ENCODE measurements at places on chromosomes 3 and 15.

- no peak for DNase-seq
Observed at GRCh38 chr3:172077197-172077757, 37.9 kb downstream of the FNDC3B start.

DNA sequence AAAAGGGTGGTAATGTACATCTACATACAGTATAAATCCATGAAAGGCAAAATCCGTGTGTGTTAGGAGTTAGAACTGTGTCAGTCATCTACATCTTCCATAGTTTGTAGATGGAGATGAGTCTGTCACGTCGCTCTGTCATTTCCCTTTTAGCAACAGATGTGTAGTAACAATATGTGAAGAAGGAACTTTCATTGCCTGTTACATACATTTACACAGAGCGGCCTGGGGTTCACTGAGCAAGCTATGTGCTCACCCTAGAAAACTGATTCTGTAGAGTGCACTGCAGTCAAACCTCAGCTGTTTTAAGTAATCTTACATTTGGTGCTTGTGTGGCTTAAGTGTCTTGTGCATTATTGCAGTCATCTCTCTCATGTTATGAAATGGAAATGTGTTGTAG lies 41.6 kb upstream of the AP3B2 start:
- no peak for DNase-seq

GRCh38 chr15:91380114-91380513 lies 280.1 kb downstream of the SV2B start:
- no peak for DNase-seq

GRCh38 chr15:71330638-71331162 lies 215.4 kb downstream of the THSD4 start:
- no peak for DNase-seq

DNA sequence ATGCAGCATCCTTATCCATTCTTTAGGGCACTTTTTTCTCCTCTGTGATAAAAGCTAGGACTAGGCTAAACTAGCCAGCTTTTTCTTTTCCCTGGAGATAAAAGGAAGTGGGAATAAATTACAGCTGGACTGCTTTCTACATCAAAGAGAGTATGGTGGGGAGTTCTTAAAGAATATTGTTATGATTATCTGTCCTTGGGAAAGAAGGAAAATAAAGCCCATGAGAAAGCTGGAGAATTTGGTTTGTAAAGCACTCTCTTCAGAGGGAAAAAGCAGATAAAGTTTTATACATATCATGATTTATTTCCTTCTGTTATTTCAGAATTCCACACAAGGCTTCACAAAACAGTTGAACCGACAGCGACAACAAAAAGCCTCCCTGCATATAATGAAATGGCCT lies 923.0 kb downstream of the DIPK2A start:
- DNase-seq, result no peak

DNA sequence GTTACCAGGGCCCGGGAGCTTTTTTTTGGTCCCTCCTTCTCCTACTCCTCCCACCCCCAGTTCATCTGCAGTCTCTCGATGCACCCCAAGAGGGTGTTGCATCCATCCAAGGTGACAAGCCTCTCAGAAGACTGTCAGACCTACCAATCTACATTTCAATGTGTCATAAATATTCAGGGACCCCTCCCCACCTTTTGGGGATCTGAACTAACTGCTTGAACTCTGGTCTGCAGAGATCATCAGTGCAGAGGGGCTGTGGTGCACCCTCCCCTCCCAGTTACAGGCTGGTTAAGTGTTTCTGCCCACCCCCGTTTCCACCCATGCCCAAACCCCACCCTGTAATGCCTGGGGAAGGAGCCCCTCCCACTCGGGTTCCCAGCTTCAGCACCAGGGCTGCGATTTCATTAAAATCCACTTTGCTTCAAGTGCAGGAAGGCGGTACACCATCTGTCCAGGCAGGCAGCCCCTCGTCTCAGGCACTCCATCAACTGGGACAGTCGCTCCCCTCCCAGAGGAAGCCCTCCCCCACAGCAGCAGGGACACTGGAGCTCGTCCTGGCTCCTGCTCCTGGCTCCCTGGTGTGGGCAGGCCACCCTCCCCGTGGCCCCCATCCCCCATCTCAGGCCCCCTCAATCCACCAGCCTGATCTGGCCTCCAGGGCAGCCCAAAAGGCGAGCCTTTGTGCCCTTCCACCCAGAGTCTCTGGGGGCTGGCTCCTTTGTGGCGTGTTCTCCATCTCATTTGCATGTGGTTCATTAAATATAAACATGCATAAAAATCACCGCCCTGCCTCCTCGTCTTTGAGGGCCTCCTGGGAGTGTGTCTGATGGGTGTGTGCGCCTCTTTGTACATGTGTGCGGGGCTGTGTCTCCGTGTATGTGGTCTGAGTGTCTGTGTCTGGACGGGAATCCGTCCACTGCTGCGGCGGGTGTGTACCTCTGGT lies 32.3 kb downstream of the RNU5B-1 start:
- no peak for DNase-seq

- no peak for DNase-seq
Observed at GRCh38 chr3:86830566-86830965, 160.4 kb downstream of the VGLL3 start.

- DNase-seq, result no peak
Observed at GRCh38 chr15:59313641-59314332, 58.9 kb downstream of the MYO1E start.

GRCh38 chr3:10154335-10155122 lies 10.2 kb upstream of the IRAK2 start:
- no peak for DNase-seq

DNA sequence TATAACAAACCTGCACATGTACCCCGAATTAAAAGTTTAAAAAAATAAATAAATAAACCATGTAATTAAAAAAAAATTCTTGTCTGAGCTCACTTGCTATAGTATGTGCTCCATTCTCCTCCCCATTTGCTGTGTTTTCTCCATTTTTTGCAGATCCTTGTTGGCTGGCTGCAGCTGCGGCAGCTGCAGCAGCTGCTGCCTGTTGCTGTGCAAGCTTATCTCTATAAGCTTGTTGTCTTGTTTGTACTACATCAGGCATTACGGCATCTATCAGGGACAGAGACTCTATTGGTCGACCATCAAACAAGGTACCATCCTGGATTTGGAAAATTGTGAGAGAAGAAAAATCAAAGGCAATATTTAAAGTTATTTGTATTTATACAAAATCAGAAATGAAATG lies 145.9 kb downstream of the TBL1XR1 start:
- DNase-seq, result no peak

GRCh38 chr15:87711026-87711425 lies 545.5 kb downstream of the NTRK3 start:
- no peak for DNase-seq

DNA sequence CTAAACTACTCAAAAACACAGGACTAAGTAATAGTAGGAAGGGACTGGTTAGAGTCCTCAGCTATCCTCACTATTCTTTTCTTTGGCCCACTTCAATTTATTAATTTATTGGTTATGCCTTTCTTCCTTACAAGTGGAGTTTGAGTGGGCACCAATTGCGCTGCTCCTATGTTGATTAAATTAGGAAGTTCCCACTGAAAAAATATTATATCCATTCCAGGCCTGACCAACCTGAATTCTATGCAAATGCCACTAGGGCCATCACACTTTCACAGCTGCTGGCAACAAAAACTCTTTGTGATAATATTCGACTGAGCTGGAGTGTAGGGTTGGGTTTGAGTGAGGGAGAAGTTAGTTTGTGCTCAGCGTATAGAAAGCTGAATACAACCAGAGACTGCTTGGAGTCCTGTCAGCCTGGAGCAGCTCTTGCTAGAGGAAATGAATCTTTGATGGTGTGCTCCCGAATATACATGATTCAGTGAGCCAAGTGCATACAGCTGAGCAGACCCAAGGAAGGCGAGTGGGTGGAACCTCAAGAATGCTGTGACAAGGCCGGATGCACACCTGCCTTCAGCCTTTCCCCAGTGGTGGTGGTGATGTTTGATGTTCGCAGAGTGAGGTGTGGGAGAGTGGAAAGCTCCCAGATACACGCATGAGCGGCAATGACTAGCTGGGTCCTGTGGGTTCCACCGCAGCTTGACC lies 1.5 kb downstream of the ARHGEF3 start:
- peak; percentile 69 for DNase-seq

GRCh38 chr3:64290864-64291263 lies 65.6 kb upstream of the PRICKLE2 start:
- no peak for DNase-seq

- no peak for DNase-seq
Observed at GRCh38 chr3:73259856-73260255, 198.4 kb downstream of the EBLN2 start.

- DNase-seq, result peak; percentile 90
Observed at GRCh38 chr15:38563723-38564519, 693 bp downstream of the RASGRP1 start.

- no peak for DNase-seq
Observed at GRCh38 chr3:183064475-183064874, 34.8 kb downstream of the MCCC1 start.

DNA sequence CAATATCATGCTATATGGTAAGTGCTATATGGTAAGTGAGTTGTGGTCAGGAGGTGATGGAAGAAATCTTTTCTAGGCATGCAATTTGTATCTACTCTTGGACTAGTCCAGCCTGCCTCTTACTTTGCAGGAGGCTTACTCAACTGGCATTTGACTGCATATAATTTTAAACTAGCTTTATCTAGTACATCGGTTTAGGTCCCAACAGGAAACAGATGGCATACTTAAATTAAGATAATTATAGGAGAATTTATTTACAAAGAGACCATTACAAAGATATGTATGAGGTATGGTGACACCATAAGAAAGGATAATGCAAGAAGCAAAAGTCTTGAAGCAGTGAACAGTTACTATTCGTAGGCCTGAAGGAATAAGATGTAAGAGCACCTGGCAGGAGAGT lies 7.8 kb downstream of the SLC28A2 start:
- no peak for DNase-seq

DNA sequence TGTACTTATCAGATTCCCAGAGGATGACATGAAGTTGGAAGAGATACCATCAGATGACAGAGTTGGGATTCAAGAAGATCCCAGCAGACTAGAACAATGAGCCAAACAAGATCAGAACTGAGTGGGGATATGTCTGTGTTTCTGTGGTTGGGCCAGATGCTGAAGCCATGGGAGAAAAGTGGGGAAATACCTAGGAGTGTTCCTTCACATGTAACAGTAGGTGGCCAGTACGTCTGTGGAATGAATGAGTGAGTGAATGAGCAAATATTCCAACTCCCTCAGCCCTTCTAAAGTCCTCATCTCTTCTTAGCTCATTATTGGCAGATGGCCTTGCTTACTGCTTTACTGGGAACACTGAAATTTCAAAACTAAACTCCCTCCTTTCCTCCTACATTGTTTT lies 32.2 kb upstream of the GREM1 start:
- DNase-seq, result no peak

DNA sequence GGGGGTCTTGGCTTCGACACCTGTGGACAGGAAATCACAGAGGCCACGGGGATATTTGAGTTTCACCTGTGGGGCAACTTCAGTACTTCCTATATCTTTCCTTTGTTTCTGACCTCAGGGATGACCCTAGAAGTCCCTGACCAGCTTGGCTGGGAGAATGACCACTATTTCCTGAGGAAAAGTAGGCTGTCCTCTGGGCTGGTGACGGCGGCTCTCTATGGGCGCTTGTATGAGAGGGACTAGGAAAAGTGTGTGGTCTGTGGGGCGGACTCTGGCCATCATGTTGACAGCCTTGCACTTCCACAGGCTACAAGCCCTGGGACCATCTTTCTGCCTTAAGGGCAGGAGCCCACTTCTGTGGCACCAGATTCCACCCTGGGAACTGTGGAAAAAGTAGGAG lies 43.7 kb downstream of the BTD start:
- no peak for DNase-seq

- DNase-seq, result no peak
Observed at GRCh38 chr3:129837065-129837642, 56.4 kb downstream of the TMCC1 start.

GRCh38 chr3:166275024-166275390 lies 437.8 kb upstream of the BCHE start:
- DNase-seq, result no peak

- DNase-seq, result no peak
Observed at GRCh38 chr15:22811640-22812039, 25.2 kb downstream of the NIPA1 start.

DNA sequence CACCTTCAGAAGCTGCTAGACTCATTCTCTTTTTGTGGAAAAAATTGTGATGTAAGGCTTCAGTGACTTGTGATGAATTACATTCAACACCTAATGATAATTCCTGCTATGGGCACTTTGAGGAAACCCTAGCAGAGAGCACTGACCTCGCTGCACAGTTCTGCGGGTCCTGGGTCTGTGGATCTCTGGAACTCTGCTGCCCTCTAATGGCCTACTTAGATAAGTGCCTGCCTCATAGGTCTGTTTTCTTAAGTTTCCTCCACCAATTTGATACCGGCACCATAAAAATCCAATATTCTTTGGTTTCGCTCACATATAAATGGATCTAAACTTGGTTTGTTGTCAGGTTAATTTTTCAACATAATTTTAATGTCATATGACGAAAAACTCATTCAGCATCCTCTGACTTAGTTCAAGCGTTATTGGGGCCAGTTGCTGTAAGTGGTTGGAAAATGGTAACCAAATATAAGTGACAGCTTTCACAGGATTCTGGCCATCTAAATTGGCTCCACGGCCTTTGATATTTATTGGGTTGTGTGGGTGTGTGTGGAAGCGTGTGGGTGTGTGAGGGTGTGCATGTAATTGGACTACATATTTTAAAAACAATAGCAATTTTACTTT lies 10.4 kb downstream of the SLITRK3 start:
- no peak for DNase-seq

DNA sequence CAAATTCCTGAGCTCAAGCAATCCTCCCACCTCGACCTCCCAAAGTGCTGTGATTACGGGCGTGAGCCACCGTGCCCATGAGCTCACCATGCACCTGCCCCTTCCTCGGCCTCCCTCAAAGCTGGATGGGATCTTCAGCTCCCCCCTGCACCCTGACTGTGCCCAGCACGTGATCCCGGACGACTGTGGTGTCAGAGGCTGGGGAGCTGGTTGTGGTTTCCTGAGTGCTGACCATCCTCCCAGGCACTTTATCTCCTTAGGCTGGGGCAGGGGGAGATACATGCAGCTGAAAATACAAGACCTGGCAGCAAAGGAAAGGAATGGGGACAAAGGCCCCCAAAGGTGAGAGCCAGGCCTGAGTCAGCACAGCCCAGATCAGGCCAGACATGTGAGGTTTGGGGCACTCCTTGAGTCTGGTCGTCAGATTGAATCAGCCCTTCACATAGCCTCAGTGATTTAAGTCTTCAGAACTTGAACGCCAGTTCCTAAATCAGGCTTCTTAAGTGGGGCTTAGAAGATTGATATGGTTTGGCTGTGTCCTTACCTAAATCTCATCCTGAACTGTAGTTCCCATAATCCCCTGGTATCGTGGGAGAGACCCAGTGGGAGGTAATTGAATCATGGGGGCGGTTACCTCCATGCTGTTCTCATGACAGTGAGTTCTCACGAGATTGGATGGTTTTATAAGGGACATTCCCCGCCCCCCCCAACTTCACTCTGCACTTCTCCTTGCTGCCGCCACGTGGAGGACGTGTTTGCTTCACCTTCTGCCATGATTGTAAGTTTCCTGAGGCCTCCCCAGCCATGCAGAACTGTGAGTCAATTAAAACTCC lies 35.8 kb downstream of the PRKCD start:
- DNase-seq, result peak; percentile 31

GRCh38 chr15:43376017-43376705 lies 5.3 kb downstream of the TUBGCP4 start:
- DNase-seq, result peak; percentile 15
